ENCODE measurements at places on chromosomes 2 and 18.

DNA sequence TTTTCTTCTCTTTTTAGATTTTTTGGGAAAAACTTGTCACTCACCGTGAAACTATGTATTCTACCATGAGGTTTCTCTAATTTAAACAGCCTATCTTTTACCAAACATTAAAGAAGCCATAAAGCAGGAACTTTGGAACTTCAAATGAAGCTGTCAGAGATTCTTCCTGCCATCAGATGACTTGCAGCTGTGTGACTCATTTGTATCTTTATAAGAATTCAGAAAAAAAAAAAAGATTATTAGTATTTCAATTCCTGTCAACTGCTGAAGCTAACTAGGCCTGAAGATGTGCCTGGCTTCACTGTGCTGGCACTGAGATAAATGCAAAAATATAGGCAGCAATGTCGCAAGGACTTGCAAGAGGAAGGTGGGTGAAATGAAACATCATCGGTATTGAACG lies 1399.1 kb upstream of the PIK3C3 start:
- DNase-seq: no peak

- no peak for DNase-seq
These were observed 59.2 kb downstream of the IL1R2 start for GRCh38 chr2:102050854-102051391.

GRCh38 chr2:70686577-70687460 lies 81.2 kb downstream of the ADD2 start:
- DNase-seq: no peak

GRCh38 chr18:59624369-59624765 lies 72.9 kb downstream of the CCBE1 start:
- DNase-seq: no peak

DNA sequence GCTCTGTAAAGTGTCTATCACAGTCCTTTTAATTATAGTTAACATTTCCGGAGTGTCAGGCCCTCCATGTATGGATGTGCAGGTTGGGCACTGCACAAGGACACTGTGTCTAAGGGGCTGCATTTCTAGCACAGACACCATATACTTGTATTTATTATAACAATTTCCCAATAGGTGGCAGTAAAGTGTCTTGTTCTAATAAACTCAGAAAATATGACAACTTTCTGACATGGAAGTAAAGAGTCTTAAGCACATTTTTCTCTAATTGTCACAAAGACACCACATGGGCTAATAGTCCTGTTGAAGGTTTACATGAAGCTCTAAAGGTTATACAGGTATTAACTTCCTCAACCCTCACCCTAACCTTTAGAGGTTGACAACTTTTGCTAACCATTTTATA lies 156.6 kb downstream of the DYSF start:
- no peak for DNase-seq

GRCh38 chr18:42534313-42534712 lies 579.3 kb downstream of the PIK3C3 start:
- DNase-seq: no peak
